Gastroesophageal sphincter (tissue), 4 donors: ENCODE measurements at places on chromosomes 7 and 10.

- no peak for ATAC-seq
Measured at GRCh38 chr10:74888962-74889661, 62.7 kb downstream of the KAT6B start.

DNA sequence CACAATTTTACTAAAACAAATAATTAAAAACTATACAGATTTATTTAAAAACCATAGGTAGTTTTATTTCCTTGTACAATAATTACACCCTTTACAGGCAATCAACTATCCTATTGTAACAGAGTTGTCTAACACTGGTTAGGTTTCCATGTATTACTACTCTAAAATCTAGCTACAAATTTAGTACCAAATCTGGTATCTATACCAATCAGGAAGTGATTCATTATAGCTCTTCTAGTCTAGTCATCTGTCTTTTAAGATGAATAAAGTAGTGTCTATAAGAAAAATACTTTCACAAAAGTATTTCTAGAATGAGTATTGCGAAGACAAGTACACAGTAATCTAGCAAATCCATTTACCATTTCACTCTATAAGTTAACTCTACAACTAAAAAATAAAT lies 16.9 kb downstream of the ZNF800 start:
- no peak for ATAC-seq

GRCh38 chr10:119061352-119061751 lies 19.3 kb downstream of the EIF3A start:
- no peak for ATAC-seq

DNA sequence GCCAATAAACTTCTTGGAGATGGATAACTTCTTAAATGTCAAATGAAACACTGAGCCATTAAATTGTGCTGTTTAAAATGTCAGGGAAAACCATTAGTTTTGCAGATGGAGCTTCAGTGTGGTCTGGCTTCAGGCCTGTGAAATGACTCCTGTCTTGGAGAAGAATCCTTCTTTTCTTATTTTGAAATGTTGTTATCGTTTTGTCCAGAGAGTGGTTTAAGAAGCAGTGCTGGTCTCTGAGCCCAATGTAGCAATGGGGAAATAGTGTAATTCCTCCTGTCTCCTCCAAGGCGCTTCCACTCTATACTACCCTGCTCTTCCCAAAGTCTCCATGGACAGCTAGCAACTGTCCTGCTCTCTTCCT lies 177.6 kb downstream of the REEP3 start:
- ATAC-seq: peak; percentile 27
